Fibroblast of upper back skin (primary cell): ENCODE measurements at places on chromosomes 5 and 9.

GRCh38 chr5:170885809-170886208 is 24.0 kb downstream of the RANBP17 start:
- DNase-seq = peak; percentile 14

GRCh38 chr5:39189292-39189955 is 29.9 kb downstream of the FYB1 start:
- no peak for DNase-seq

- DNase-seq = no peak
These were observed 74.7 kb downstream of the THBS4 start for GRCh38 chr5:80109646-80110478.

- DNase-seq = peak; percentile 41
These were observed 437.0 kb upstream of the TRPC7 start for GRCh38 chr5:136802383-136802782.

DNA sequence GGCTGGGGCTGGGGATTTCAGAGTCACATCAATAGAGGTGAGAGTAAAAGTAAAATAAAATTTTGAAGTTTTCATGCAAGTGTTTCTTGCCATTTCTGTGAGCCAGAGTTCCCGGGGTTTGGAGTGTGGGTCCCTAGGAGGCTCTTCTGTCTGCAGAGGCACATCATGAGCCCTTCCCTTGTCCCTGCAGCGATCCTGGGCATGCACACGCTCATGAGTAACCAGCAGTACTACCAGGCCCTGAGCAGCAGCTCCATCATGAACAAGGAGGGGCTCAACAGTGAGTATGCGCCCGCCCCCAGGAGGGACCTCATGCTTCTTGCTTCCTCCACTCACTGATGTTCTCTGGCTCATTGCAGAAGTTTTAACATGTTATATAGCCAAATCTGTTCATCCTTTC is 61.1 kb downstream of the TMOD1 start:
- DNase-seq = no peak

GRCh38 chr9:70488098-70488792 is 73.8 kb upstream of the KLF9 start:
- no peak for DNase-seq

DNA sequence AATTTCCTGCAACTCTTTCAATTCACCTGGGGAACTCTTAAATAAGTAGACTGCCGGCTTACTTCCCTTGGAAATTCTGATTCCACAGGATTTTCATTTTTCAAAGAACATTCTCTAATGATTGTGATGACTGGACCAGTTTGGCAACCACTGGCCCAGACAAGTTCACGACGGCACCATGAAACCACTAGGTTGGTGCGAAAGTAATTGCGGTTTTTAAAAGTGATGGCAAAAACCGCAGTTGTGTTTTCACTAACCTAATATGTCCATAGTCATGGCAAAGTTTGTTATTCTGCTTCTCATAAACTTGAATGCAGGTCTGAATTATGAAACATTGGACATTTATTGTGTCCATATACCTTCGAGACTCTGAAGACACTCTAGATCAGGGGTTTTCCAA is 317.2 kb downstream of the IRX1 start:
- no peak for DNase-seq

- DNase-seq = no peak
These were observed 98.2 kb downstream of the NDFIP1 start for GRCh38 chr5:142206801-142207200.

DNA sequence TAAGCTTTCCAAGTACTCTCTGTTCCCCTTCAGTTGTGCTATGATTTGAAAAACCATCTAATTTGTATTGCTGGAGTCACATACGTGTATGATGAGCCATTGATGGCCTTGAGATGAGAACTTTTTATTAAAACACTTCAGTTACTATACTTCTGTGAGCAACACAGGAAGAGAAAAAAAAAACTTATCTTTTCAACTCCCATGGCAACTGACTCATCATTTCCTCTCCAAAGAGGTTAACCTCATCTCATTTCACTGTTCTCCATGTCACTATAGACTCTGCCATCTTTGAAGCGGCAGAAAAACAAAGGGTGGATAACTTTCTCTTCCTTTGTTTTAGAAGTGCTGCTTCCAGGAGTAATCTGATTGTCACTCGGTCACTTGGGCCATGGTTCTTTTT is 104.3 kb upstream of the PCSK1 start:
- peak; percentile 75 for DNase-seq

DNA sequence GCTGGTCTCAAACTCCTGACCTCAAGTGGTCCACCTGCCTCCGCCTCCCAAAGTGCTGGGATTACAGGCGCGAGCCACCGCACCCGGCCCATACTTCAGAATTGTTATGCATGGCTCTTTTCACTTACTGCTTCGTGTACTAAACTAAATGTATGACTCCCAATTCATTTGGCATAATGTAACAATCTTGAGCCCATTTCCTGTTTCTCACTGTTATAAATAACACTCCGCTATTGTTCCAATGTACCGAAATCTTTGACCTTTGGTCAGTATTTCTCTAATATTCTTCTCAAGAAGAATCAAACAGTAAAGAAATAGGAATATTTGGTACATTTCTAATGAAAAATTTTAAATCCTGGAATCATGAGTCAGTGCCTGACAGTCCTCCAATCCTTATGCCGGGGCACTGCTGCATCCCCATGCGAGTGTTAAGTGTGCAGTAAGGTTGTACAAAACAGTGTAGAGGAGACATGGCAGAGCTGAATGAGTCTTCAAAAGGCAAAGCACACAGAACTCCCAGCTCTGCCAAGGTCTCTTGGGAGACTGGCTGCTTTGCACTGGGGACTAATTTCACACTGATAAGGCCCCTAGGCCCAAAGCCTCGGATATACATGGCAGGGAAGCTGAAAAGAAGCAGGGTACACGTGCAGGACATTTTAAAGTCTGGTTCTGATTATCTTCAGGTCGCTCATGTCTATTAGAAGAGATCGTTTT is 58.4 kb downstream of the HABP4 start:
- no peak for DNase-seq

DNA sequence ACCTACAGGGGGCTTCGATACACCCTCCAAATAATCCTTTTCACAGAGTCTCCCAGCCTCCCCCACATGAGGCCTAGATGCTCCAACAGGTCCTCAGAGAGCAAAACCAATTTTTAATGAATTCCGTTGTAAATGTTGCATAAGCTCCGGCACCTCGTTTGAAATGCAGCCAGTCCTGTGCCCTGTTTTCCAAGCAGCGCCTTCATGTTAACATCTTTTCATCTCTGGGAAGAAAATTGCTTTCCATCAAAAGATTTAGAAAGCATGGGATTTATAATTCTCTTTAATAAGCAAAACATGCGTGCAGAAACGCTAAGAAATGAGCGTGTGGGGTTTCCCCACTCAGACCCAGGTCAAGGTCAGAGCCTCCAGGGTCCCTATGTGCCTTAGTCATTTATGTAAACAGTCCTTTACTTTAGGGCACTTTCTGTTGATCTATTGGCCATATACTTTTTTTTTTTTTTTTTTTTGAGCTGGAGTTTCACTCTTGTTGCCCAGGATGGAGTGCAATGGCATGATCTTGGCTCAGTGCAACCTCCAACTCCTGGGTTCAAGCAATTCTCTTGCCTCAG is 177.5 kb upstream of the S1PR3 start:
- DNase-seq = no peak

DNA sequence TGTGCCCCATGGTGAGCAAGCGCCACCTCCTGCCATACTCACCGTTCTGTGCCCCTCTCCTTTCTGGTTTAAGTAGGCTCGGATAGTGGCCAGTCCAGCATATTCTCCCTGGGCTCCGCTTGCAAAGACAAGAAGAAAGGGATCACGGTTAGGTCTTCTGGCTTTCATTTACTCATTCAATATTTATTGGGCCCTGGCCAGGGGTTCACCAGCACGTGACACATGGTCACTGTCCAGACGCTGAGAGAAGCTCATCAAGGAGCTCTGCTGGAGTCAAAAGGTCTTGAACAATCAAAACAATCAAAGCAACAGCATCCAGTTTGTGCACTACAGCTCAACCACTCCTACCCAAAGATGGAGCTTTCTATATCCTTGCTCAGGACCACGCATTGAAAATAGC is 80.2 kb downstream of the GLDC start:
- DNase-seq = no peak

- no peak for DNase-seq
These were observed 61.8 kb downstream of the GGTA1 start for GRCh38 chr9:121437891-121438290.

DNA sequence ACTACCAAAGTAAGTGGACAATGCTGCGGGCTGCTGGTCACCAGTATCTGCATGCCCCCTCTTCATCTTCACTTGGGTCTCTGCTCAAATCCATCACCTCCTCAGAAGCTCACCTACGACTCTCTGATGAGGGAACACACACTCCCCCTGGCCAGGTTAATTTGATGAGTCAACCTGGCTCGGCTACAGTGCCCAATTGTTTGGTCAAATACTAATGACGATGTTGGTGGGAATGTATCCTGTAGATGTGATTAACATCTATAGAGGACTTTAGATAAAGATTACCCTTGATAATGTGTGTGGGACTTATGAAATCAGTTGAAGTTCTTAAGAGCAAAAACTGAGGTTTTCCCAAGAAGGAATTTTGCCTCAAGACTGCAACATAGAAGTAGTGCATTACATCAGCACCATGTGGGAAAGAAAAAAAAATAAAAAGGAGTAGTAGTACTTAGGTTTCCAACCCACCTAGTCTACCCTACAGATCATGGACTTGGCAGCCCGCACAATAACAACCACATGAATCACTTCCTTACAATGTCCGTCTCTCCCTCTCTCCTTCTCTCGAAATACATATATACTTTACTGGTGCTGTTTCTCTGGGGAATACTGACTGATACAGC is 467.3 kb downstream of the DNAH5 start:
- DNase-seq = peak; percentile 96

DNA sequence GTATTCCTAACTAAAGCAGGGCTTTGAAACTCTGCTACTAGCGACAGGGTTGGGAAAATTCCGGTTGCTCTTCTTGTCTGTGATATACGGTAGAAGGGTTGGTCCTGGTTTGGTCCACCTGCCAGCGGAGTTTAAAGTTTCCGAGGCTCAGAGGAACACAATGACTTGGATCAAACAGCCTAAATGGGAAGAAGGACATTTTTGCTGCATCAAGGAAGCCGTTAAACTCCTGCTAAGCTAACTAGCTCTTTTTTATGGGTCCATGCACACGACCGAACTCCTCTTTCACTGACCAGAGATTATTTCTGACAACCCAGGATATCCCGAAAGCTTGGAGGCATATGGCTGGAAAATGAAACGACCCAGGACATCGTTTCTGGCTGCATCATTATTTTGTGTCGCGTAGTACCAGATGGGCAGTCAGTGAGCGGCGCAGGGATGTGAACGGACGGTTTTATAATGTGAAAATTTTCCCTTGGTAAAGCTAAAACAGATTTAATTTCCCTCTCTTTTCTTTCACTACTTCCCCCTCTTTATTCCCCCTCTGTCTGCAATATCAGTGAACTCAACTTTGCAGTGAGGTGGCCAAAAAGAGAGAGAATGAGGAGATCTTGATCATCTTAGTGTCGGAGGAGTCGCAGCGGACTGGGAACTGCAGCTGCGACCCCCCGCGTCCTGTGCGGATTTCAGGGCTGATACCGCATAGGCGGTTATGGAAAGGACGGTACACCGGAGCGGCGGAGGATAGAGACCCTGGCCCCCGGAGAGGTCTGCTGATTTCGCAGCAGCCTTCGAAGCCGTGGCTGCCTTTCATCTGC is at the start of gene LURAP1L:
LURAP1L (plus strand) TSS at position 160 of the 818 bp plus-strand sequence. CDS start 696 bp downstream, outside the sequence.
- DNase-seq = peak; percentile 76

DNA sequence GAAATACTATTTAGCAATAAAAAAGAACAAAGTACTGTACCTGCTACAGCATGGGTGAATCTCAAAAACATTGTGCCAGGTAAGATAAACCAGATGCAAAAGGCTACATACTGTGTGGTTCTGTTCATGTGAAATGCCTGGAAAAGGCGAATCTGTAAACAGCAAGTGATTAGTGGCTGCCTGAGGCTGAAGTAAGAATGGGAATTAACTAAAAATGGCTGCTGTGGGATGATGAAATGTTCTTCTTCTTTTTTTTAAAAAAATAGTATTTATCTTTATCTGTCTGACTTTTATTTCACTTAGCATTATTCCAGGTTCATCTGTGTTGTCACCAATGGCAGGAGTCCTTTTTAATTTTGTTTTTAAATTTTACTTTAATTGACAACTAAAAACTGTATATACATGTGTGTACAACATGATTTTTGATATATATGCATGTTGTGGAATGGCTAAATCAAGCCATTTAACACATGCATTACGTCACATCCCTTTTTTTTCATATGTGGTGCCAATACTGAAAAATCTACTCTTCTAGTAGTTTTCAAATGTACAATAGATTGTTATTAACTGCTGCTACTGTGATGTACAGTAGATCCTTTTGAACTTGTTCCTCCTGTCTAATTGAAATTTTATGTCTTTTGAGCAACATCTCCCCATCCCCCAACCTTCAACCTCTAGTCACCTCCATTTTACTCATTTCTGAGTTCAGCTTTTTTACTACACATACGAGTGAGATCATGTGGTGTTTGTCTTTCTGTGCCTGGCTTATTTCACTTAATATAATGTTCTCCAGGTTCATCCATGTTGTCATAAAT is 62.9 kb upstream of the TNFAIP8 start:
- no peak for DNase-seq

- DNase-seq = no peak
These were observed 73.5 kb downstream of the ZNF618 start for GRCh38 chr9:113949571-113950078.

DNA sequence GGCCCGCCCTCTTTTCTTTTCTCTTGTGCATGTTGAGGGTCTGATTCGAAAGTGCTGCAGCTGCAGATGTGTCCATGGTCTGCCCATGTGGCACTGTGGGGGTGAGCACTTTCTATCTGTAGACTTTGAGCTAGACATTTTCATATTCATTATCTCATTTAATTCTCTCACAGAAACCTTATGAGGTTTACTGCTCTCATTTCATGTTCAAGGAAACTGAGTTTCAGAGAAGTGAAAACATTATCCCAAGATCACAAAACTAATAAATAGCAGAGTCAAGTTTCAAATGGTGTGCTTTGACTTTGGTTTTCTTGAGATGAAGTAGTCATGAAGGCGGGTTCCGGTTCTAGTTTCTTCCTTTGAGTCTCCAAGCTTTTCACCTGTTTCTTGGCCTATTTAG is 536.5 kb upstream of the ZNF462 start:
- no peak for DNase-seq

DNA sequence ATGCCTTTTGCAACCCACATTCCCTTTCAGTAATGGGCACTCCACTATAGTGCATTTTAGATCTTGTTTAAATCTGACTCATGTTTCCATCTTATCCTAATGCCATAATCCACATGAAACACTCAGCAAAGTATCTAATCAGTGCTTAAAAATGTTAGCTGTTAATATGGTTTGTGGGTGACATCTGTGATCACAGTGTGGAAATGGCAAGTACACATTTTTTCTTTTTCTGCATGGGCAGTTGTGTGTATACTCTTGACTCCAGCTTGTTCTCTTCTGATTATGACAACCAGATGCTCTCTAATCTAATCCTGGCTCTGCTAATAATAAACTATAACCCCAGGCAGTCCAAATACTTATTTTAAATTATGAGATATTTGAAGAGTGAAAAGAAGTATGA is 103.3 kb downstream of the EDIL3 start:
- no peak for DNase-seq

- DNase-seq = peak; percentile 53
These were observed 24.6 kb downstream of the NR2F1 start for GRCh38 chr5:93607367-93608258.
